Activated naive CD4-positive, alpha-beta T cell treated with anti-CD3 and anti-CD28 coated beads, Interleukin-2, amount 10 ng/mL, durations not matched to agents 7 days and 5 days (primary cell): ENCODE measurements at places on chromosomes 2 and 18.
A peak's percentile ranks its signal among the peaks of the same experiment; 100 is the strongest.

DNA sequence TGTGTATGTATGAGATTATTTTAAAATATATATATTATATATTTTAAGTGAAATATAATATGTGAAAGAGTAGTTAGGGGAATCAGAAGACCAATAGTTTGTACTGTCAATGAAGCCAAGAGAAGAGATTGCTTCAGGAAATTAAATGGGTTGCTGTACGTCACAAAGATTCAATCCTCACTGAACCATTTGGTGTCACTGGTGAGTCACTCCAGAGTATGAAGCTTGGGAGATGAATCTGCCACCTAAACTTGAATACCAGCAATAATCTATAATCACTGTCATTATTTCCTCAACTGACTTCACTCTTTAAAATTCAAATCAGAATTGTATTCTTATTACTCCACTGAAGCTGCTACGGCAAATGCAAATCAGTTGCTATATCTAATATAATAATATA is 41.9 kb upstream of the SCN9A start:
- no peaks in the 10 kb centered on the region for H3K4me1 ChIP-seq
- no peak overlapping the region for H3K27ac ChIP-seq
- no peaks in the 10 kb centered on the region for H3K27me3 ChIP-seq
- no peak overlapping the region for H3K4me3 ChIP-seq

DNA sequence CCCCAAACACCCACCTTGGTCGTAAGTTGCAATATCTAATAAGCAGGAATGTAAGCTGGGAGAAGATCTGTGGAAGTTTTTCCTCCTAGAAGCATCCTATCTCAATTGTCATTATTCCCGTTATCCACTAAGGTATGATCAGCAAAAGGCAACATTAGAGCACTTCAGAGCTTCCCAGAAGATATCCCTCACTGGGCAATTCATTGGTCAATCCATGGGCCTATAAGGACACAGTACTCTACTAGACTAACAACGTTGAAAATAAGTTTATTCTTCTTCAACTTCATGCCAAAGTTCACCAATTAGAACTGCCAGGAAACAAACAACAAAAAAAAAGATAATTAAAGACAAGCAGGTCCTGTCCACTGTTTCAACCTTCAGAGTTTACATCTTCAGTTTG is 433.0 kb upstream of the POU3F3 start:
- H3K4me3 ChIP-seq: no peak overlapping the region
- H3K27ac ChIP-seq: no peak overlapping the region
- no peaks in the 10 kb centered on the region for H3K27me3 ChIP-seq
- no peaks in the 10 kb centered on the region for H3K36me3 ChIP-seq

DNA sequence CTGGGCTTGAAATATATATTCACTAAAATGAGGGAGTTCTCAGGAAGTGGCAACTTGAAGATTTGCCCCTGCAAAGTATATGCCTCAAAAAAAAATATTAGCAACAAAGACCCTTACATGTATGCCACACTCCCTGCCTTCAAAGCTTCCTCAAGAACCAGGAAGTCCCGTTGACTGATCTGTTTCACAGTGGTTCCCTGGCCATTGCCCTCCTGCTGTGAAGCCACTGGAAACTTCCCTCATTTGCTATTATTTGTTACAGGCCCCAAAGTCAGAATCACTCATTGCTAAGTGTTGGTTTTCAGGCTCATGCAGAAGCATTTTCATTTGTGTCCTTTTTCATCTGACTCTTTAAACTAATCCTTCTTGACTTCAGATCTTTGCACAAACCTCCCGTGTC is 421.5 kb downstream of the ZNF521 start:
- no peak for DNase-seq
- H3K36me3 ChIP-seq: no peaks in the 10 kb centered on the region
- H3K27ac ChIP-seq: no peak overlapping the region
- no peaks in the 10 kb centered on the region for H3K27me3 ChIP-seq
- H3K4me1 ChIP-seq: no peaks in the 10 kb centered on the region

GRCh38 chr18:55121397-55122170 is 162.3 kb upstream of the CCDC68 start:
- H3K4me3 ChIP-seq: no peak overlapping the region
- no peaks in the 10 kb centered on the region for H3K4me1 ChIP-seq
- no peak for DNase-seq
- no peak overlapping the region for H3K27ac ChIP-seq
- no peaks in the 10 kb centered on the region for H3K27me3 ChIP-seq

- no peaks in the 10 kb centered on the region for H3K4me1 ChIP-seq
- no peak overlapping the region for H3K27ac ChIP-seq
- no peak for DNase-seq
- H3K36me3 ChIP-seq: no peaks in the 10 kb centered on the region
- H3K27me3 ChIP-seq: no peaks in the 10 kb centered on the region
Measured at GRCh38 chr2:132446444-132446843, 29.8 kb downstream of the GPR39 start.

- H3K27ac ChIP-seq: no peak overlapping the region
- peak; percentile 48 for DNase-seq
- H3K27me3 ChIP-seq: peaks cover 11% of the 10 kb centered on the region
- no peak overlapping the region for H3K4me3 ChIP-seq
- H3K36me3 ChIP-seq: peaks cover 2% of the 10 kb centered on the region
- H3K4me1 ChIP-seq: peaks cover 30% of the 10 kb centered on the region
Measured at GRCh38 chr2:24050041-24050979, 769 bp downstream of the FKBP1B start.

DNA sequence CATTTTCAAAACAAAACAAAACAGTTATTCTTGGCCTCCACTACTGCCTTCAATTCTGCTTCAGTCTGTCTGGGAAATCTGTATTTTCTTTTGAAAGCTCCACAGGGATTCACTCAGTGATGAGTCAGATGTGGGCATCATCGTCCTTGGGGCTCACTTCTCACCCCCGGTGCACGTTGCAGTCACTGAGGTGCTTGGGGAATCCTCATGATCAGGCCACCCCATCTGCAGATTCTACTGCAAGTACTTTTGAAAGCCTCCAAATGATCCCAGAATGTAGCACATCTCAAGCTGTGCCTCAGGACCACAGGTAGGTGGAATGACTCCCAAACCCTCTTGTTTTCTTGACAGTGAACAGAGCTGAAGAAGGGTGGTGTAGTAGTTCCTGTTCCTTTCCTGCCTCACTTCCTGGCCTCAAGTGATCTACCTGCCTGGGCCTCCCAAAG is 34.3 kb downstream of the LPIN2 start:
- H3K4me3 ChIP-seq: peak overlapping the region; percentile 77
- H3K36me3 ChIP-seq: peaks cover 47% of the 10 kb centered on the region
- no peak for DNase-seq
- peaks cover 84% of the 10 kb centered on the region for H3K4me1 ChIP-seq
- H3K27ac ChIP-seq: peak overlapping the region; percentile 88
- no peaks in the 10 kb centered on the region for H3K27me3 ChIP-seq

GRCh38 chr2:128591022-128591860 is 272.6 kb upstream of the HS6ST1 start:
- H3K4me1 ChIP-seq: no peaks in the 10 kb centered on the region
- no peaks in the 10 kb centered on the region for H3K36me3 ChIP-seq
- no peak overlapping the region for H3K4me3 ChIP-seq
- no peaks in the 10 kb centered on the region for H3K27me3 ChIP-seq
- no peak for DNase-seq
- H3K27ac ChIP-seq: no peak overlapping the region

- H3K4me3 ChIP-seq: peak overlapping the region; percentile 62
- peaks cover 64% of the 10 kb centered on the region for H3K27me3 ChIP-seq
- peaks cover 7% of the 10 kb centered on the region for H3K4me1 ChIP-seq
- H3K27ac ChIP-seq: no peak overlapping the region
- no peak for DNase-seq
Measured at GRCh38 chr2:234952270-234953115, 676 bp downstream of the SH3BP4 start.

GRCh38 chr2:207238831-207239701 is 73.3 kb upstream of the KLF7 start:
- peak overlapping the region; percentile 43 for H3K27ac ChIP-seq
- H3K36me3 ChIP-seq: no peaks in the 10 kb centered on the region
- no peak overlapping the region for H3K4me3 ChIP-seq
- no peak for DNase-seq

- H3K4me3 ChIP-seq: no peak overlapping the region
- no peaks in the 10 kb centered on the region for H3K36me3 ChIP-seq
- no peak overlapping the region for H3K27ac ChIP-seq
- H3K4me1 ChIP-seq: no peaks in the 10 kb centered on the region
- H3K27me3 ChIP-seq: peaks cover 19% of the 10 kb centered on the region
Measured at GRCh38 chr2:128379021-128380015, 60.6 kb upstream of the HS6ST1 start.

DNA sequence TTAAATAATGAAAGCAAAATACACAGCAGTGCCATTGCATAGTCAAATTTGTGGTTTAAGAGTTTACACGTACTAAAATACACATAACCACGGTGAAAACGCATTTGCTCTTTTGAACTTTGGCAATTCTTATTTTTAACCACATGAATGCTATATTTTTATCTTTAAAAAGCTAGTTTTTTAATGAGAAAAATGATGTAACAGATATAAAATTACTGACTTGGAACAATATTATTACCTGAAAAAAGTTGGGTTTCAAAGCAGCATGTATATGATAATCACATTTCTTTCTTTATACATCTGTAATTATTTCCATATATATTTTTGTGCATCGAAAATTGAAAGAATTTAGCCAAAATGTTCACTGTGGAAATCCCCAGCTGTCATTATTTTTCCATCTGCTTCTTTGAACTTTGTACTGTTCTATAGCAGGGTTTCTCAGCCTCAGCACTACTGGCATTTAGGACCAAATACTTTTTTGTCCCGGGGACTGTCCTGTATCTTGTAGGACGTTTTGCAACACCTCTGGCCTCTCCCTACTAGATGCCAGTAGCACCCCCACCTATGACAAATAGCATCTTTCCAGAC is 75.9 kb upstream of the CAB39 start:
- H3K27ac ChIP-seq: no peak overlapping the region
- H3K36me3 ChIP-seq: no peaks in the 10 kb centered on the region
- peaks cover 16% of the 10 kb centered on the region for H3K4me1 ChIP-seq
- no peaks in the 10 kb centered on the region for H3K27me3 ChIP-seq
- no peak overlapping the region for H3K4me3 ChIP-seq

DNA sequence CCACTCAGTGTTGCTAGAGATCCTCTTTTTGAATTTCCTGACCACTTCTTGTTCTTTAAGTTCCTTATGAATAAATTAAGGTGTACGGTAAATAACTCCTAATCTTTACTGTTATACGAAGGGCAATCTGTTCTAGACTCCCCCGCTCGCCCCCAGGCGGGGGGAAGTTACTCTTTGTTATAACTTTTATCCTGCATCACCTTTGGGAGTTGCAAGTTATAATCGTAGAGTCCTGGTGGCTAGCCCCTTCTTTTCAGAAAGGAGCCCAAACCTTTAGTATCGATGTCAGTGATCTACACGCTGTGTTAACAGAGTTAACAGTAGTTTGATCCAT is 652 bp downstream of the GCA start:
- peak overlapping the region; percentile 76 for H3K4me3 ChIP-seq
- peaks cover 16% of the 10 kb centered on the region for H3K4me1 ChIP-seq
- no peak overlapping the region for H3K27ac ChIP-seq
- peaks cover 16% of the 10 kb centered on the region for H3K27me3 ChIP-seq
- peak; percentile 34 for DNase-seq

- DNase-seq: no peak
- H3K4me1 ChIP-seq: no peaks in the 10 kb centered on the region
- no peak overlapping the region for H3K27ac ChIP-seq
- H3K4me3 ChIP-seq: no peak overlapping the region
- H3K36me3 ChIP-seq: no peaks in the 10 kb centered on the region
Measured at GRCh38 chr2:182229297-182229696, 197.5 kb downstream of the PDE1A start.

DNA sequence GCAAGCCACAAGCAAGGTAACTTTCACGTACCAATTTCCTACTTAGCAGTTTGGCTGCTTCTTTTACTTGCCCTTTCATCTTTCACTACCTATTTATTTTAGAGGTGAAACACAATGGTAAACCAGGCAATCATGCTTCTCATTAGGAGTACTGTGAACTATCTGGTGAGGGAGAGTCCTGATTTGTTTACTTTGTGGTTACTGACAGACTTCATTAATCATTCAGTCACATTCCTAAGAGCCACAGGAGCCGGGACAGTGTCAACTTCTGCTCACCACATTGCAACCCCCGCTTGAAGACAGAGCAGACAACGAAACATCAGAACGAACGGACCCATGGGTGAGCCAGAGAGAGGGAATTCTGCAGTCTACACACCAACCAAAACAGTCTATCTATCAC is 28.8 kb downstream of the TUBB6 start:
- no peak overlapping the region for H3K4me3 ChIP-seq
- DNase-seq: no peak
- H3K4me1 ChIP-seq: no peaks in the 10 kb centered on the region
- H3K27me3 ChIP-seq: no peaks in the 10 kb centered on the region
- H3K36me3 ChIP-seq: peaks cover 34% of the 10 kb centered on the region

- H3K4me1 ChIP-seq: peaks cover 27% of the 10 kb centered on the region
- H3K27me3 ChIP-seq: peaks cover 16% of the 10 kb centered on the region
- H3K27ac ChIP-seq: no peak overlapping the region
Measured at GRCh38 chr2:172256886-172257285, 154.2 kb upstream of the DLX2 start.

DNA sequence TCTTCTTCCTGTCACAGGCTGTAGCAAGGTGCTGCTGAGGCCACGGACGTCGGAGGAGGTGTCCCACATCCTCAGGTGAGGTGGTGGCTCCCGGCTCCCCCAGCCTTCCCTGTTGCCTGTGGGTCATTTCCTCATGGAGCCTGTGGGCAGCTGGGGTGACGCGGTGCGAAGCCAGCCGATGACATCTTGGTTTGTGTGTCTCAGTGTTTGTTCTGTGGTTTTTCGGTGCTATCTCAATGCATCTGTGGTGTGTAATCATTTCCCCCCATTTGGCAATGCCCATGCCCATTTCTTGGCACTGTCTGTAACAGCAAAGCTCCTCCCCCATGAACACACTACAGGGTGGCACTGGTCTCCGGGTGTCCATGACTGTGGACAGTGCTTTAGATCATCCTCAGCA is 6.6 kb downstream of the D2HGDH start:
- peak overlapping the region; percentile 45 for H3K4me3 ChIP-seq
- no peak overlapping the region for H3K27ac ChIP-seq

DNA sequence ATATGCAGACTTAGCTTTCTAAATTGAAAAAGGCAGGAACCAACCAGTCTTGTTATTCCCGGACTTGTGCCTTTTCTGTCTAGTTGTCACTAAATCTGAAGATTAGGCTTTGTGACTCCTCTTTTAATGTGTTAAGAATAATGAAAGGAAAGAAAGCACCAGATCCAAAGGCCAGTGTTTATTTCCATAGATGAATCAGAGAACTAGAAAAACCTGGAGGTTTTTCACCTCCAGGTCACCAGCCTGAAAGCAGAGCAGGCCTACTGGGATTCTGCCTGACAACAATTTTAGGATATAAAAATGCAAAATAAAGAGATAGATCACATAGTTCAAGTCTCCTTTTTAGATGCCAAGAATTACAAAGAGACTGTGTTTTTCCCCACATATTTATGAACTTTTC is 160.4 kb downstream of the GULP1 start:
- no peaks in the 10 kb centered on the region for H3K36me3 ChIP-seq
- no peak overlapping the region for H3K4me3 ChIP-seq
- no peak overlapping the region for H3K27ac ChIP-seq
- no peaks in the 10 kb centered on the region for H3K27me3 ChIP-seq
- H3K4me1 ChIP-seq: no peaks in the 10 kb centered on the region
